ENCODE measurements at places on chromosomes 6 and 20.

DNA sequence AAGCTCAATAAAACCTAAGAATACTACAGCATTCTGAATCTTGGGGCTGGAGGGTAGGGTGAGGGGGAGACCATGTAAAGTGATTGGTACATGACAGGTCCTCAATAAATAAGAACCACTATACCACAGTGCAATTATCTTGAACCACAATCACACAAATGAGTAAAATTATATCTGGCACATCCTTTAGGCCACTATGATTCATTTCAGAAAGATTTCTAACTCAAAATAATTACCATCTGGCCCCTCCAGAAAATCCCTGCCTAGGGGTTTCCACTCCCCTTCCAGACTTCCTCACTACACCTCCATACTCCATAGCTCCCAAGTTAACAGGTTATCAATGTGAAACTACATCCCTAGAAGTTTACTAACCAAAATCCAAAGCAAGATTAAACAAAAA is 19.7 kb downstream of the AKIRIN2 start:
- no peak for DNase-seq

GRCh38 chr6:76982476-76983199 is 480.7 kb downstream of the HTR1B start:
- no peak for DNase-seq

- DNase-seq, result no peak
These were observed 249.7 kb upstream of the AFDN start for GRCh38 chr6:167576828-167577503.

GRCh38 chr6:123226398-123226797 is 230.4 kb downstream of the CLVS2 start:
- no peak for DNase-seq

DNA sequence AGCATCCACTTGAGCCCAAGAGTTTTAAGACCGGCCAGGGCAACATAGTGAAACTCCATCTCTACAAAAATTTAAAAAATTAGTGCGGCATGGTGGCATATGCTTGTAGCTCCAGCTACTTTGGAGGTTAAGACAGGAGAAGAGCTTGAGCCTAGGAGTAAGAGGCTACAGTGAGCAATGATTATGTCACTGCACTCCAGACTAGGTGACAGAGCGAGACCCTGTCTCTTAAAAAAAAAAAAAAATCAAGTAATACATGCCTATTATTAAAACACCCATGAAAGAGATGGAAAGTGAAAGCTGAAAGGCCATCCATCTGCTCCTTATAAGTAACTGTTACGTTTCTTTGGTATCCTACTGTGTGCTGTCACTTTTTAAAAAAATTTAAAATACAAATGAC is 66.4 kb downstream of the FKBP5 start:
- no peak for DNase-seq

DNA sequence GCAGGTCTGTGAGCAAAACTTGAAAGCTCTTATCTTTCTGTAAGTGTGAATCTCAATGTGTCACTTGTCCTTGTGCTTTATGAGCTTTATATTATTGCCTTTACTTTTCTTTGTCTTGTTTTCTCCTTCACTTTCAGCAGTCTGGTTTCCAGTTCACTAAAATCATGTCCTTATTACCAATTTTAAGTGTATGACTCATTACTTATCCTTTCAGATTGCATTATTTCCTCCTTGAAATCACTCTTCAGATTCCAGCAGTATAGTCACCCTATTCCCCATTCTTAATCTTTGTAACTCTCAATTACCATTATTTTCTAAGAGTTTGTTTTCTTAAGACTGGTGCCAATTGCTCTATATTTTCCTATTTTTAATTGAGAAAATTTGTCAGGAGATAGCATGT is 117.4 kb upstream of the GRIK2 start:
- no peak for DNase-seq

- no peak for DNase-seq
These were observed 43.4 kb downstream of the CNKSR3 start for GRCh38 chr6:154466971-154467679.

DNA sequence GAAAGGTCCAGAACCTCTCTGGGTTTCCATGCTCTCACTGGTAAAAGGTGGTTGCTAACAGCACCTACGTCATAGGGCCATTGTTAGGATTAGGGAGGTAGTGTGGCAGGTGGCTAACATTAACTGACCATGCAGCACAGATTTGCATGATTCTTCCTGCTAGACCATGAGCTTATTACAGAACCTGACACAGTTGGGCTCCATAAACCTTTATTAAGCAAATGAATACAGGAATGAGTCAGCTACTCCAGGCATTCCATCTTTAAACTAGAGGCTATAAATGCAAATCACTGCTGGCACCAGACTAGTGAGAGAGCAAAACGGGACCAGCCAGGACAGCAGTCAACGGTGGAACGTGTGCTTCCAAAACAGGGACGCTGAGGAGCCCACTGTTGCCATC is 440.1 kb downstream of the PTPRT start:
- no peak for DNase-seq

- no peak for DNase-seq
These were observed 9.2 kb downstream of the SPATA2 start for GRCh38 chr20:49906101-49906604.

- no peak for DNase-seq
These were observed 329.1 kb downstream of the CDH4 start for GRCh38 chr20:61580958-61581824.

DNA sequence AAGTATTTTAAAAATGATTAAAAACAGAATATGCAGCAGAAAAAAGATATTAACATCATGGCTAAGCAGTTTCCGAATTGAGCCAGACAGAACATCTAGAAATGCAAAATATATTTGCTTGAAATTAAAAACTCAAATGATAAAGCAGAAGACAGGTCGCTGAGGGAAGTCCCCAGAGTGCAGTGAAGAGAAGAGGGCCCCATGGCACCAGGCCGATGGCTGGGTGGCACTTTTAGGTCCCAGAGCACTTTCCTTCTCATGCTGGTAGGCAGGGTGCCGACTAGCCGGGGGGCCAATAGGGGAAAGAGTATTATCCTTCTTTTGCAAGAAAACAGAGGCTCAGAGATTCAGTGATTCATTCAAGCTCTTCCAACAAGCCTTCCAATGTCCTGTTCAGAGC is 58.9 kb downstream of the MYH7B start:
- DNase-seq, result no peak

- peak; percentile 42 for DNase-seq
These were observed 137.2 kb downstream of the MMUT start for GRCh38 chr6:49325891-49326290.

GRCh38 chr20:33567949-33568348 is 78.1 kb downstream of the CBFA2T2 start:
- no peak for DNase-seq

DNA sequence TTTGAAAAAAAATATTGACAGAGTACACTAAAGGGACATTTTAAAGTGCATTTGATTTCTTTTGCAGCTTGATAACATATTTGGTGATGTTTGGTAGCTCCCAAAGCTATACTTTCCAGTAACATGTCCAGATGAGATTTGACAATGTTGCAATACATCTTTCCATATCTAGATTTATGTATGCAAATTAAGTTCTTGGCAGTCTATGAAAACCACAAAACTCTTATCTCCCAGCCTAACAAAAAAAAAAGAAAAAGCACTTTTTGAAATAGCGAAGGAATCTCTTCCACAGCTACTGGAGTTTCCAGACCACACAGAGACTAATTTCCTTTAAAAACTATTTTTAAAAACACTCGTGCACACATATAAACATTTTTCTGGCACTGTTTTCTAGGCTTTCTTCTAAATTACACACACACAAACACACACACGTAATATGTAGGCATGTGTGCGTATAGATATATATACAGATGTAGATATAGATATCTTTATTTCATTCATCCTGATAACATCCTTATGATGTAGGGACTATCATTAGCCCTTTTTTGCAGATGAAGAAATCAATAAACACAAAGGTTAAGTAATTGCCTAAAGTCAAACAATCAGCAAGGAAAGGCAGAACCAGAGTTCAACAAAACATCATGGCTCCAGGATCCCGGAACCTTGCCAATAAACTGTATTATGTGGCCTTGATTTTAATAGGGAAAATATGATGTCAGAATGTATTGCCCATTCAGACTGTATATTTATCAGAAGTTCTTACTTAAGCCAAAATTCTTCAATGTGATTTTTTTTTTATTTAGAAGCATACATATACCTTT is 93.3 kb downstream of the ADGRB3 start:
- DNase-seq, result no peak

- DNase-seq, result peak; percentile 70
These were observed 690.6 kb downstream of the EPM2A start for GRCh38 chr6:145044641-145045246.

GRCh38 chr6:6004390-6004995 is 2.2 kb downstream of the NRN1 start:
- DNase-seq, result no peak

- DNase-seq, result no peak
These were observed 41.2 kb upstream of the REV3L start for GRCh38 chr6:111524252-111524651.

DNA sequence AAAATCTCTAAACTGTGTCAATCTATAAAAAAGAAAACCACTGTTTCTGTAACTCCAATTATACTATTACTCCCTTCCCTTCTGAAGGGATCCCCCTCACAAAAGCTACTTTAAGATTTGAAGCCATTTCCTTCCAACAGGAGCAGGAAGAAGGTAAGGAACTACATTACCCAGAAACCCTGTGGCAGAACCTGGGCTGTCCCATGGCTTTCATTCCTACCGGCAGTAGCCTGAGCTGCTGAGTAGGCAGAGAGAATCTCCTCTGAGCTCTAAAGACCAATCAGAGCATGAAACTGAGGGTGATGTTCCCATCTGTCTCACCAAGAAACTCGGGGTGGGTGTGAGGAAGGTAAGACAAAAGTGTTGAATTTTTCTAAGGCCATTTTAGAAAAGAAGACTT is 108.0 kb upstream of the LRFN2 start:
- DNase-seq, result no peak

DNA sequence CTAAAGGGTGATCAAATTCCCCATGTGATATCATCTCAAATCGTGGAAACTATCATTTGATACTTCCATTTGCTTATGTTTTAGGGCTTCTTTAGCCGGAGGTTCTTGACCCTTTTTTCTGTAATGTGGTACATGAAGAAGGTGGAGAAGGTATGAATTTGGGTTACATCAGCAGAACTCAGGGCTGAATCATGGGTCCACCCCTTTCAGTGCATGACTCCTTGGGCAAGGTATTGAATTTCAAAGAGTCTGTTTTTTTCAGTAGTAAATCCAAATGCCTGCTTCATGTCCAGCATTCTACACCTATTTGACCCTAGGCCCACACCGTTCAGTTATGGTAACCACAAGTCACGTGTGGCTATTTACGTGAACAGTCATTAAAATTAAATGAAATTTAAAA is 30.6 kb upstream of the QKI start:
- DNase-seq, result no peak

DNA sequence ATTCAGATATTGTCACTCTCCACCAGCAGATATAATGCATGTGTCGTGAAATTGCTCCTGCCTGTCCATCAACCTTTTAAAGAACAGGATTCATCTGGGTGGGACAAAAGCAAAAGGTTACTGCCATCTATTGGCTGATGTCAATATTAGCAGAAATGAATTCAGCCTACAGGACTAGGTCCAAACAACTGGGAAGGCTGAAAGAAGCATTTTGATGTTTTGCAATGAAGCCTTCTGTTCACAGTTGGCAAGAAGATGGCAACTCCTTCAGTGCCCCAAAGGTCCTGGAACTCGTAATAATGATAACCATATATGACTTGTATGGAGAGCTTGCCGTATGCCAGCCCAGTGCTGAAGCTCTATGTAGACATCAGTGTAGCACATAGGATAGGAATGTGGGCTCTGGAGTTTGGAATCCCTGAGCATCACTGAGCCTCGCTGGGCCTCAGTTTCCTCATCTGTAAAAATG is 7.5 kb downstream of the BCAS1 start:
- DNase-seq, result peak; percentile 65

DNA sequence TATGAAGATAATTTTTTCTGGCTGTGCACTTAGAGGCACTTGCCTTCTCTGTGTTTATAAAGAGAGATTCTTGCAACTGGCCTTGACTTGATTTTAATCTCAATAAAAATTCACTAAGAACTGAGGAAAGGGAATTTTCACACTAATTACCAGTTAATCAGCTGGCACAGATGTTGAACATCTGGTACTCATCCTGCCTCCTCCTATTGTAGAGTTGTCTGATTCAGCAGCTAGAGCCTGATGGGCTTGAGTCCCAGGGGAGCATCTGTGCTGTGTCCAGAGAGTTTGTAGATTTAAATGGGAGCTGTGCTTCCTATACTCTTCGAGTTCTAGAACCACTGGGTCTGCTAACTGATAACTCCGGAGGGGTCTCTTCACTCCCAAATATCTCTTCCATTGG is 284.4 kb upstream of the RNF24 start:
- no peak for DNase-seq

GRCh38 chr6:21845018-21845417 is 251.5 kb downstream of the SOX4 start:
- DNase-seq, result no peak

GRCh38 chr20:61769286-61769832 is 296.3 kb downstream of the TAF4 start:
- DNase-seq, result no peak

All from fibroblast of skin of back (primary cell).